ENCODE measurements at places on chromosomes 7 and 10. TPM values are rescaled to one million over a fixed set of nuclear protein-coding genes. Genes with fewer than 3 reads are reported as not detected.

The CRYGN gene
- total RNA-seq = not detected

The CYP2C19 gene
- 4.5 TPM for total RNA-seq

The CTNNA3 gene
- total RNA-seq = not detected

The VAX1 gene
- total RNA-seq = not detected

The GNG11 gene
- 2.6 TPM for total RNA-seq

The VWDE gene
- total RNA-seq = 21.3 TPM

The IGF2BP3 gene
- total RNA-seq = 111 TPM

The NUDT1 gene
- 52.2 TPM for total RNA-seq

The NMT2 gene
- total RNA-seq = 7.5 TPM

The PAOX gene
- 2.9 TPM for total RNA-seq

The FANK1 gene
- 1.6 TPM for total RNA-seq

The MYH16 gene
- 0.97 TPM for total RNA-seq

The CFAP58 gene
- total RNA-seq = not detected

The ADCYAP1R1 gene
- not detected for total RNA-seq

The CDNF gene
- 2.4 TPM for total RNA-seq

The C7orf57 gene
- 0.24 TPM for total RNA-seq

The HOGA1 gene
- total RNA-seq = 7.9 TPM

The DLX6 gene
- 1.2 TPM for total RNA-seq

The NME8 gene
- total RNA-seq = not detected

The CYP26C1 gene
- total RNA-seq = 0.39 TPM

The UPK3B gene
- 6.0 TPM for total RNA-seq

The ZNF212 gene
- 17.2 TPM for total RNA-seq

The CCDC3 gene
- not detected for total RNA-seq

The WNT8B gene
- not detected for total RNA-seq

The TTYH3 gene
- total RNA-seq = 167 TPM

The SAMD9 gene
- total RNA-seq = 74.8 TPM

The CDC14C gene
- 0.24 TPM for total RNA-seq

The DDX21 gene
- total RNA-seq = 144 TPM

Data from Calu3 (cell line).